ENCODE measurements at places on chromosomes 1 and 21. TPM values are rescaled to one million over a fixed set of nuclear protein-coding genes. Genes with fewer than 3 reads are reported as not detected.

Gene CELA3B
- total RNA-seq = not detected

Gene ANXA9
- 0.90 TPM for total RNA-seq

Gene DNM3
- 0.64 TPM for total RNA-seq

Gene ST6GALNAC3
- total RNA-seq = 1.4 TPM

Gene ARHGAP30
- total RNA-seq = 3.1 TPM

Gene CD48
- not detected for total RNA-seq

Data from bronchial epithelial cell (primary cell).